WTC11 (cell line): ENCODE measurements at places on chromosomes 3 and 15.
A peak's percentile ranks its signal among the peaks of the same experiment; 100 is the strongest.

- no peak for DNase-seq
Measured at GRCh38 chr15:61524086-61524485, 295.0 kb upstream of the RORA start.

DNA sequence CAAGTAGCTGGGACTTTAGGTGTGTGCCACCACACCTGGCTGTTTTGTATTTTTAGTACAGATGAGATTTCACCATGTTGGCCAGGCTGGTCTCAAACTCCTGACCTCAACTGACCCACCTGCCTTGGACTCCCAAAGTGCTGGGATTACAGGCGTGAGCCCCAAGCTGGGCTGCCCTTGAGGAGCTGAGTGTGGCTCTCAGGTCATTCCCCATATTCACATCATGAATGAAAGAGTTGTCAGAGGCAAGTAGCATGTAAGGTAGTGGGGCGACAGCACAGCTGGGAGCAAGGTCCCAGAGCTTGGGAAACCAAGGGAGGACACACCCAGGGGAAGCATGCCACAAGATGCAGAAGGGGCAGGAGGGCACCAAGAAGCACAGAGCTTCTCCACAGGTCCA, 4.9 kb downstream of the CCDC71 start:
- no peak for DNase-seq

GRCh38 chr3:186099178-186099577, 9.7 kb downstream of the ETV5 start:
- DNase-seq = no peak

DNA sequence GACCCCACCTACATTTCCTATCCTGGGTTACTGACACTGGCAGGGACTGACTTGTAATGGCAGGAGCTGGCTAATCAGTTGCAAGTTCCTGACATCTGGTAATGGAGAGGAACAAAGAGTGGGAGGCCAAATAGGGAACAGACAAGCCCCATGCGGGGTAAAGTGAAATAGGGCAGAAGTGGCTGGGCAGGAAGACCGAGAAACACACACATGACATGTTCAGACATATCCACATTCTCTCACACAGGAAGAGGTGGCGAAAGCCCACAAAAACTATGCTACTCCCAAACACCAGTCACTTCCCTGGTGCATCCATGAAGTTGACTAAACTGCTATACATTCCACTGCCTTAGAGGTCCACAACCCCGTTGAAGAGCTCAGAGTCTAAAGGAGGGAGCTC, 394.1 kb upstream of the TBL1XR1 start:
- DNase-seq = no peak

DNA sequence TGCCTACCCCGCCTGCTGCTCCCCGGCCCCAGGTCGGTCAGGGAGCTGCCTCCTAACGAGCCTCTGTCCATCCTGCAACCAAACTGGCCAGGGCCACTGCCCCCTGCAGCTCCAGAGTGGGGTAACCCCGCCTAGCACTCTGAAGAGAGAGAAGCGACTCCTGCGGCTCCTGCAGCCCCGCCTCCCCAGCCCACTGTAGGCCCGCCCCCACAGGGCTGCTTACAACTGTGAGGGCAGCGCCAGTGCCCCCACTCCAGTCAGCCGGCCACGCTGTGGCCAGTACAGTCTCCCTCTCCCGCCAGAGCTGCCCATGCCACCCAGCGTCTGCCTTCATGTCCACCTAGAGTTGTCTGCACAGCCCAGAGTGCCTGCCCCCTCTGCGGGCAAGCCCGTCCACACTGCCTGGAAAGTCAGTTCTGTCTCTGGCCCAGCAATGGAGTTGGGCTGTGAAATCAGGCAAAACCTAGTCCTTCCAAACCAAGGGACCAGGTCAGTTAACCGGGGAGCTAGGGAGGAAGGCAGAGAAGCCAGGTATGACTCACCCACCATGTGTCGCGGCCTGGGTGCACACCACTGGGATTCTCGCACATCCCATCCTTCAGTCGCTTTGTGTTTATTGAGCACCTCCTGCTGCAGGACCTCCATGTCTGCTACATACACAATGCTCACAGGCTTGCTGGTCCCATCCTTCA, 2.4 kb downstream of the UCN2 start:
- DNase-seq = peak; percentile 81

GRCh38 chr3:62795978-62796657, 79.1 kb downstream of the CADPS start:
- no peak for DNase-seq

DNA sequence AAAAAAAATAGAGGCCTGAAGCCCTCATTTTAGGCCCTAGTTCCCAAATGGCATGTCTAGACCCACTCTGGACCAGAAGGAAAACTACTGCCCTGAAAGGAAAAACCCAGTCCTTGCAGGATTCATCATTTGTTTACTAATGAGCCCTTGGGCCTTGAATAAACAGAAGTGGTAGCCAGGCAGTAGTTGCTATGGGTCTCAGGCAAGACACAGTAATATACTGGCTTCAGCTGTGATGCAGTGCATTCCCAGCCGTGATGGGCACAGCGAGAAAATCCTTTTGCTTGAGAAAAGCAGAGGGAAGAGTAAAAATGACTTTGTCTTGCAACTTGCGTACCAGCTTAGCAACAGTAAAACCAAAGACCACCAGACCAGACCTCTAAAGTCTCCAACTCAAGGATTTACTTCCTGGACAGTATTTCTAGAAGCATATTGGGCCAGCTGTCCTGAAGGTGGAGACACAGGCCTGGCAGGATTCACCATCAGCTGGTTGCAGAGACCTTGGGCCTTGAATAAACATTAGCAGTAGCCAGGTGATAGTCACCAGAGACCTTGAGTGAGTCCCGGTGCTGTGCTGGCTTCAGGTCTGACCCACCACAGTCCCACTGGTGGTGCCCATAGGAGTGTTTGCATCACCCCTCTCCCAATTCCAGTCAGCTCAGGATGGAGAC, 208.3 kb upstream of the SLITRK3 start:
- DNase-seq = no peak

GRCh38 chr15:31219221-31219620, 107.4 kb upstream of the KLF13 start:
- no peak for DNase-seq

- DNase-seq = no peak
Measured at GRCh38 chr15:71316911-71317310, 201.6 kb downstream of the THSD4 start.

- DNase-seq = no peak
Measured at GRCh38 chr3:73449774-73450173, 175.0 kb downstream of the PDZRN3 start.

GRCh38 chr3:42262525-42262924, 3.5 kb downstream of the CCK start:
- no peak for DNase-seq

GRCh38 chr3:156174229-156174847, 54.0 kb downstream of the KCNAB1 start:
- DNase-seq = no peak

- no peak for DNase-seq
Measured at GRCh38 chr3:120429921-120430361, 20.9 kb downstream of the FSTL1 start.

DNA sequence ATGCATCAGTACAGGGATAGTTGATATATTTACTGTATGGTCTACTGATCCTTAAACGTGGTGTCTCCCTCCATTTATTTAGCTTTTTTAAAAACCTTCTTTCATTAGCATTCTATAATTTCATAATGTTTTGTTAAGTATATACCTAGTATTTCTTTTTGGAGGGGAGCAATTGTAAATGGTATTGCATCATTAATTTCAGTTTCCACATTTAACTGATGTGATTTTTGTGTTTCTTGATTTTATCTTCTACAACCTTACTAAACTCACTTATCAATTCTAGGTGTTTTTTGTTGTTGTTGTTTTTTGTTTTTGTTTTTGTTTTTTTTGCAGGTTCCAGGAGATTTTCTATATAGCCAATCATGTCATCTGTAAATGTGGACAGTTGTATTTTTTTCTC, 18.4 kb downstream of the GOLGA6L1 start:
- no peak for DNase-seq

DNA sequence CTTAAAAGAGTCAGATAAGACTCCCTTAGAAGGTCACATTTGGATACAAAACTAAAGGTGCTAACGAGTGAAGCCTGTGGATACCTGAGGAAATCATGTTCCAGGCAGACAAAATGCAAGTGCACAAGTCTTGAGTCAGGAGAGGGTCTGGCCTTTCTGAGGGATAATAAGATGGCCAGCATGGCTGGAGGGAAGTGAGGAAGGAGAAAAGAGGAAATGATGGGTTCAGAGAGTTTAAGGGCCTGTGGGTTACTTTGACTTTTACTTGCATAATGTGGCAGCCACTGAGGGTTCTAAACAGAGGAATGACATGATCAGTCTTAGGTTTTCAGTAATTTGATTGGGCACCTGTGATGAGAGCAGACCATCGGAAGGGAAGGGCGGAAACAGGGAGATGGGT, 3.5 kb upstream of the ROPN1B start:
- no peak for DNase-seq

- DNase-seq = no peak
Measured at GRCh38 chr3:100108464-100109079, 5.7 kb downstream of the FILIP1L start.

GRCh38 chr15:82043796-82044372, 1.9 kb downstream of the MEX3B start:
- peak; percentile 48 for DNase-seq

- DNase-seq = no peak
Measured at GRCh38 chr3:124837065-124837464, 50.1 kb downstream of the ITGB5 start.

- peak; percentile 86 for DNase-seq
Measured at GRCh38 chr3:14148041-14148985, 23.5 kb downstream of the TMEM43 start.

- no peak for DNase-seq
Measured at GRCh38 chr3:128889139-128889894, 9.9 kb downstream of the ACAD9 start.

- DNase-seq = no peak
Measured at GRCh38 chr3:178512647-178513046, 23.6 kb upstream of the KCNMB2 start.

DNA sequence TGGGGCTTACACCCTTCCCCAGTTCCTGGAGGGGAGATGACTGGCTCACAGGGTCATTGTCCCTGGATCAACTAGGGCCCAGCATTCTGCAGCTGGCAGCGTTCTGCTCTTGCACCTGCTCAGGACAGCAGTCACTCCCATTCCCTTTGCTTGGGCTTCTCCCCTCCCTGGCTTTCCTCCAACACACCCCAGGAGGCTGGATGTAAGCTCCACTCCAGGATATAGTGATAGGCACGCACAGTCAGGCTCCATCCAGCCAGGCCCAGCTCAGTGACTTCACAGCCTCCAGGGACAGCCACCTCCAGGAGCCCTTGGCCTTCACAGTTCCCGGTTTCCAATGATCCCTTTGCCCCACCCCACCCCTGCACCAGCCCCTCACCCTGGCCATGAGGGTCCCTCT, 1.9 kb downstream of the SPTBN5 start:
- no peak for DNase-seq

- no peak for DNase-seq
Measured at GRCh38 chr3:122578069-122578740, 755 bp downstream of the PARP15 start.

DNA sequence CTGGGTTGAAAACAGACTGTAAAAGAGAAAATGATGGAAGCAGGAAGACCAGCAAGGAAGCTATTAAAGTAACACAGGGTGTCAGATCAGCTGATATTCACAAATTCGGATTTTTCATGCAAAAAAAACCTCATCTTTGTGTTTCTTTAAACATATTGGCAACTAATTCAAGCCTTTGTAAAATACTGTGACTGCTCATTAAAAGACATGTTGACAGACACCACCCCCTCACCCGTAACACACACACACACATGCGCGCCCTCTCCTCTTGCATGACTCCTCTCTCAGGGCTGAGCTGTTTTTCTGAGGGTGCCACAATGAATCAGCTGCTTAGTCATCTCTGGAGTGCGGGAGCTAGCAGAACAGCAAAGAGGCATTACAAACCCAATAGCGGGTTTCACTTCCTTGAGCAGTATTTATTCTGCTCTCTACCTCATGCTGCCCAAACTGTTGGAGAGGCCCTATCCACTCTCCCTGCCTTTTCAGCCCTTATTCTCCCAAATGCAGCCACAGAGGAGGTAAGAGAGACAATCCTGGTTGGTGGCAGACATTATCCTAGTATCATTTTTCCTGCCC, 35.8 kb upstream of the CCDC80 start:
- DNase-seq = no peak

DNA sequence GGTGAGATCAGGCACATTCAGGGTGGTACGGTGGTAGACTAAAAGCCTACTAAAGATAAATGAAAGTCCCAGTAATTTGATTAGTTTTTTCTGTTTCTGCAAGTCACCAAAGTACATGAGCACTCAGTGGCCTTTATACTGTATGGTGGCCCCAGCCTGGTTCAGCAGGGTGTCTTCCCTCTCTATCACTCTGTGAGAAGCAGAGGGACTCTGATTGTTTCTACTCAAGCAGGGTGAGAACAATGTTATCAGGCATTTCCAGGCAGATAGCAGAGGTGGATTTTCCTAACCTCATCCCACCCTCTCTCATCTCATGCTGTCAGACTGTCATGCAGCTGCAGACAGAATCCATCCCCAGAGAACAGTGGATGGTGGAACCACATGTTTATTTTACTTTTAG, 71.5 kb upstream of the BFSP2 start:
- DNase-seq = no peak

GRCh38 chr3:128319107-128319506, 147.6 kb downstream of the DNAJB8 start:
- no peak for DNase-seq

DNA sequence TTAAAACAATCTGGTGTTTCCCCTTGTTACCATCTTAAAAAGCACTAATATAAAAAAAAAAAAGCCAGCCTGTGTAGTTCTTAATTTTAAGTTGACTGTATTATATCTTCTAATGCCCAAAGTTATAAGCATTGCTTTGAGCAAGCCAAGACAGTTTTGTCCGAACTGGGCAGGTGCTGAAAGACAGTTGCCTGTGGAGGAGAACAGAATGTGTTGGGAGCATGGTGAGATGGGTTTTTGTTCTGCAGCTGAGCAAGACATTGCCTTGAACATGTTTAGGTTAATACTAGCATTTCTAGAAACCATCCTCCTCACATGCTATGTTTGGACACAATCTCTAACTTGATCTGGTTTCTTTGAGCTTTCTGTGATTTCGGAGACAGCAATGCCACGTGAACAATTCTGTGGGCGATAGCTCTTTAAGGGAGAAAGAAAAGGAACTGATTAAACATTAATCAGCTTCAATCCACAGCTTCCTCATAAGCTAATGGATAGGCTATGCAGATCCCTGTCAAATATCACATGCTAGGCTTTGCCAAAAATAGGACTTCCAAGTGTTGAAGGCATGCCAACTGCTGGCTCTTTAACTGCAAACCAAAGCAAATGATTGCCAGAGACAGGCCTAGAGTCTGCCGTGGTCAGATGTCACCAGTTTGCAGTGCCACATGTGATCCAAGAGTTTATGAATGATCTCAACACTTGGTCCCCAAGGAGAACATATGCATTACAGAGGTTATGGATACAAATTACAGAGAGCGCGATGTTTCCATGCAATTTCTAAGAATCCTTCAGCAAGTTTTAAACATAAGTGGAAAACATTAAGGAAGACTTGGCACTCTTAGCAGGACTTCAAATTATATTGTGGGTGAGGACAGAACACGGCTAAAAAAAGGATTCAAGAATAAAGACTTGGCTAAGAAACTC, 428.1 kb downstream of the ROBO2 start:
- no peak for DNase-seq
